ENCODE measurements at places on chromosomes 2 and 18.

GRCh38 chr2:72137498-72138010 is 10.1 kb downstream of the CYP26B1 start:
- DNase-seq: peak; percentile 73

DNA sequence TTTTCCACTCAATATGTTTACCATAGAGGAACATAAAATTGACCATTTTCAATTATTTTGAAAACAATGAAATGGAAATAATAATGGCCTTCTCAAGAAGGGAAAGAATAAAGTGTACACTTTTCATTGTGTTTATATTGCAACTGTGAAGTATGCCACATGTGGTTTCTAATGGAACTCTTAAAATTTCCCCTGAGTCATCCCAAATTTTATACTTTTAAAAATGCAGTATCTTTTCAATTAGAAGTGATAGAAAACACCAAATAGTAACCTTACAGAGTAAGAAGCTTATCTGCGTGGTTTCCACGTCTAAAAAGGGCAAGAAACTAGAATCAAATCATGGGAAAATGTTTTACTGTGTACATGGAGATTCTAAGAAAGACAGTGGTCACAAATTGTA is 70.0 kb downstream of the SCG2 start:
- DNase-seq: no peak

- DNase-seq: no peak
Measured at GRCh38 chr18:39635192-39635591, 2069.6 kb upstream of the CELF4 start.

DNA sequence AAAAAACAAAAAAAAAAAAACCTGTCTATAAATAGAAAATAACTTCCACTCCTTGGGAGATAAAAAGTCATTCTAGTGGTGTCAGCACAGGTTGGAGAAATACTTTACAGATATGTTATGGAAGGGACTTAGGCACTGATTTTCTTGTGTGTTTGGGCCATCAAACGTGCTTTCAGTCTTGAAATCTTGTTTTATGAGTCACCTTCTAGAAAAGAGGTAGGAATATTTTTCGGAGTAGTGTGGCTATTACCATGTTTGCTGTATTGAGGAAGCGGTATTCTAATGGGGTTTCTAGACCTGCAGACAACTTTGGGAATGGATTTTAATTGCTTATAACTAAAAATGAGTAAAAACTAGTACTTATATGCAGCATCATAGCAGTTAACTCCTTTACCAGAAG is 12.0 kb downstream of the HNMT start:
- no peak for DNase-seq

- no peak for DNase-seq
Measured at GRCh38 chr2:119897736-119898395, 115.0 kb upstream of the EPB41L5 start.

DNA sequence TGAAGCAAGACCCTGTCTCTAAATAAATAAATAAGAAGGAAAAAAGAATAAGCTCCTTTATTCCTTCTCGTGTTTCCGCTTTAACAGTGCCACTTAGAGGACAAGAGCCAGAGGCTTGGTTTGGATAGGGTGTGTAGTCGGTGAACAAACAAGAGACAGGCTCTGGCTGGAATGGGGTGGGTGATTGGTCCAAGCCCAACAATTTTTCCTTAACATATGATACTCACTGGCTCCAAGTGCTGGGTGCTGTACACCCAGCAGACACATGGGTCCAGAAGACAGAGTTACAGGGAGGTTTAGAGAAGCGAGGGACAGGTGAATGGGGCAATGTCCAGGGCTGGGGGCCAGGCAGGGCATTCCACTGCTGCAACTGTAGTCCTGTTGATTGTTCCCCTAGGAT is 77.8 kb downstream of the NCAPH start:
- no peak for DNase-seq

GRCh38 chr18:48719974-48720654 is 181.3 kb downstream of the CTIF start:
- DNase-seq: no peak

DNA sequence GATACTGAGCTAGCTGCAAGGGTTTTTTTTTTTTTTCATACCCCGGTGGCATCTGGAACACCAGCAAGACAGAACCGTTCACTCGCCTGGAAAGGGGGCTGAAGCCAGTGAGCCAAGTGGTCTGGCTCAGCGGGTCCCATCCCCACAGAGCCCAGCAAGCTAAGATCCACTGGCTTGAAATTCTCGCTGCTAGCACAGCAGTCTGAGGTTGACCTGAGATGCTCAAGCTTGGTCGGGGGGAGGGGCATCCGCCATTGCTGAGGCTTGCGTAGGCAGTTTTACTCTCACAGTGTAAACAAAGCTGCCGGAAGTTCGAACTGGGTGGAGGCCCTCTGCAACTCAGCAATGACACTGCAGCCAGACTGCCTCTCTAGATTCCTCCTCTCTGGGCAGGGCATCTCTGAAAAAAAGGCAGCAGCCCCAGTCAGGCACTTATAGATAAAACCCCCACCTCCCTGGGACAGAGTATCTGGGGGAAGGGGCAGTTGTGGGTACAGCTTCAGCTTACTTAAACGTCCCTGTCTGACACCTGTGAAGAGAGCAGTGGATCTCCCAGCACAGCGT is 5.1 kb upstream of the MIB1 start:
- peak; percentile 28 for DNase-seq

- no peak for DNase-seq
Measured at GRCh38 chr2:120953066-120953756, 217.5 kb downstream of the GLI2 start.

DNA sequence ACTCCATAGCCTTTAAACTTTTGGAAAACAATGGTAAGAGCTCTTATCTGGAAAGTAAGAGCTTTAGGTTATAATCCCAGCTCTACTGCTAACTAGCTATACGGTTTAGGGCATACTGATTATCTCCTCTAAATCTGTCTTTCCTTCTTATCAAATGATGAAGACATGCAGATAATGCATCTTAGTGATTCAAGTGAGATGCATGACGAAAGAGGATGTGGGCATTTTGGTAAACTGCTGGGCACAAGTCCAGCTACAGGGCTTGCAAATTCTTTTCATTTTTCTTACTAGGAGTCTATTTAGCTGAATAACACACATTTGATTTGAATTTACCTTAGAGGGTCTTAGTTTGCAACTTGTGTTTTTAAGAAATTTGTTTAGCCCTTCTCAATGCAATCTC is 1604.8 kb upstream of the ZEB2 start:
- DNase-seq: no peak

GRCh38 chr2:112593736-112594135 is 9.3 kb downstream of the CHCHD5 start:
- DNase-seq: no peak

DNA sequence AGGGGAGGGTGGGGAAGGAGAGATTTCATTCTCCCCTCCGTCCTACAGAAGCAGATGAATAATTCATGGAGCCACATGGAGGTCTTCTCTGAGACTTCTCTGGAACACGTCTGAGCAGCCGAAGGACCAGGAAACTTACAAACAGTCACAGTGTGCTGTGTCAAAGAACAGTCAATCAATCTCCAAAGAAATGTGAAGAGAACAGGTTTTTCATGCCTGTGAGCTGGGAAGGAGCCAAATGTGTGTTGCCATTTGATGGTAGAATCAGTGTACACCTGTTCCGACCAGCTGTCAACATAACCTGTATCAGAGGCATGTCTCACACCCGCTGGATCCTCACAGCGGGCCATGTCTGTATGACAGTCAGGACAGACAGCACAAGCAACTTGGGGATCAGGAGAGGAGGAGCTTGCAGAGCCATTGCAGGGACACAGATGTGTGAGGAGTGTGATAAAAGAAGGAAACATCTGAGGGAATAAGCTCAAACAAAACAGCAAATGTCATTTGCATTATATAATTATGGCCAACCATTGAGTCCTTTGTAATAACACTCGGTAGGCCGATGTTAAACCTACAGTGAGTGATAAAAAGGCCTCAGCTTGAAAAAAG is 298.5 kb downstream of the EN1 start:
- no peak for DNase-seq

All from stimulated activated CD4-positive, alpha-beta T cell treated with anti-CD3 and anti-CD28 coated beads, Interleukin-2, amount 100 ng/mL, for 48 hours (primary cell).